ENCODE measurements at places on chromosomes 11 and 22.

DNA sequence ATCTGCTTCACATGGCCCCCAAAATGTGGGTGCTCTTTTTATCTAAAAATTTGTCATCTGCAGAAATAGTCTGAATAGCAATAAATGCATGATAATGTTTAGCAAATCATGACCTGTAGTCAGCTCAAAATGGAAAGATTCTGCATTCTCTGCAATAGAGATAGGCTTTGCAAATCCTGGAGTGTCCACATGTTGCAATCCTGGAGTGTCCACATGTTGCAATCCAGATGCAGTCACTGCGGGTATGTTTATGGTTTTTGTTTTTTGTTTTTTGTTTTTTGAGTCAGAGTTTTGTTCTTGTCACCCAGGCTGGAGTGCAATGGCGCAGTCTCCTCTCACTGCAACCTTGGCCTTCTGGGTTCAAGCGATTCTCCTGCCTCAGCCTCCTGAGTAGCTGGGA is 20.2 kb upstream of the LRRC32 start:
- DNase-seq, result no peak

DNA sequence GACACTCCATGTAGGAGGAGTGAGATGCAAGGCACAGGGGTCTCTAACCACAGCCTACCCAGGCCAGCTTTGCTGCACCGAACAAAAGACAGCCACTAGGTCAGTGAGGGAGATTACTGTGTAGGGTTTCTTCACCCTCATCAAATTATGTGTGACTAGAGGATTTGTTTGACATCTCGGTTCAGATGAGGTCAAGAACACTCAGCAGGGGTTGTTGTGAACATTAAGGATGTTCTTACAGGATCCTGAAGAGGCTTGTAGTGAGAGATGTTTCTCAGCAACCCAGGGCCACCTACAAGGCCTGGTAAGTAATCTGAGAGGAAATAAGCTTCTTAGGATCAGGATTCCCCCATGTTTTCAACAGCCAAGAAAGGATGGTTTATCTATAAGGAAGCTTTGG is 202.1 kb downstream of the NXPE2 start:
- DNase-seq, result no peak

DNA sequence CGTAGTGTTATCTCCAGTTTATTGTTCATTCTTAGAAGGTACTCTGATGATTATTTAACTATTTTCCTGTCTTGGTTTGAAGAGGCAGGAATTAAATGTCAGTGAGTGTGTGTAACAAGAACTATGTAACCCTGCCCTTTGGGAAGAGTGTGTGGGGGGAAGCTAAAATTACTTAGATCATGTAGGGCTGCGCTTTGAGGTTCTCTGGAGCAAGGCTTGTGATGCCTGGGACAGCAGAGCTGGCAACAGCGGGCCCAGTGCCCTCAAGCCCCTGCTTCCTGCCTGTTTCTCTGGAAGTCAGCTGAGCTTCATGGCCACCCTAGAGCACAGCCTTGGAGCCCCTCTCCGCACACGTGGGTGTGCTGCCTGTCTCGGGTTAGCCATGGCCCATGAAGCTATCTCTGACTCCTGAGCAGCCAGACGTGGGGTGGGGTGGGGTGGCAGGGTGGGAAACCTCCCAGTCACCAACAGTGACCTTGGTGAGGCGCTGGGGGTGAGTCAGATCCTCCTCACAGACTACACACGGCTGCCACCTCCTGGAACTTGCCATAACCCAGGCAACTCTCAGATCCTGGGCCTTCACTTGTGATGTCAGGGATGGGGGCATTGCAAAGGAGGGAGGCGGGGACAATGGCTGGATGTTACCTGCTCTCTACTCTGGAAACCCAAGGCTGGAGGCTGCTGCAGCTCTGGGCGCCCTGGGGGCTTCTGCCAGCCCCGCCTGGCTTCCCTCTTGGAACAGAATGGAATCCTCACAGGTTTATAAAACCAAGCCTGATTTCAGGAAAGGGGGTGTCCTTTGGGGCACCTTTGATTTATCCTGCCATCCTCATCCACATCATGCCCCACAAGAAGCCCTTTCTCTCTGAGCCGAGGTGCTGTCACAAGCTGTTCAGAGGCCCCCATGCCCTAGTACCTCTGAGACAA is 88.6 kb downstream of the SNX19 start:
- DNase-seq, result no peak

DNA sequence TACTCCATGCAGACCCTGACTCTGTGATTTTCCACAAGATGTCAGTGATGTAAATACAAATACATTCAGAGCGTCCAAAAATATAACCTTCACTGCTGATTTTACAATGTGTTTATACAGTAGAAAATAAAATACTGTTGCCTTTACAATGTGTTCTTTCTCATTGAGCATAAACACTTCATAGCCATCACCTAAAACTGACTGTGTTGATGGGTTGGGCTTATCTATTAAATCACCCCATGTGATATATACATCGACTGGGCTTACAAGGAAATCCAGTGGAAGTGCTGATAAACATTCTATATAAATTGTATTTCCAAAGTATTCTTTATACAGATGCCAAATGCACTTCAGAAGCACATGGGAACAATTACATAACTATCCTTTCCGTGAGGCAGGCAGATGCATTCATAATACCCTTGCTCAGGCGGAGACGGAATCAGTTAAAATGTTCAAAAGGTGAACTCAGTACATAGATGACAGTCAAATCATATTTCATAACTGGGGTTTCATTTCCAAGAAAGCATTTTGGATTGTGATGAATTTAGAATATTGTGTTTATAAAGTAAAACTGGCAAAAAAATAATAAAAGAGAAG is 27.7 kb downstream of the DDI1 start:
- DNase-seq, result no peak

GRCh38 chr11:15806217-15806616 is 550.1 kb downstream of the SOX6 start:
- DNase-seq, result no peak

- DNase-seq, result peak; percentile 1
These were observed 576 bp upstream of the SC5D start for GRCh38 chr11:121291896-121292494.
